GM23248 (cell line): ENCODE measurements at places on chromosomes 2 and 18.

- DNase-seq: no peak
Measured at GRCh38 chr2:26008095-26008494, 25.8 kb upstream of the RAB10 start.

DNA sequence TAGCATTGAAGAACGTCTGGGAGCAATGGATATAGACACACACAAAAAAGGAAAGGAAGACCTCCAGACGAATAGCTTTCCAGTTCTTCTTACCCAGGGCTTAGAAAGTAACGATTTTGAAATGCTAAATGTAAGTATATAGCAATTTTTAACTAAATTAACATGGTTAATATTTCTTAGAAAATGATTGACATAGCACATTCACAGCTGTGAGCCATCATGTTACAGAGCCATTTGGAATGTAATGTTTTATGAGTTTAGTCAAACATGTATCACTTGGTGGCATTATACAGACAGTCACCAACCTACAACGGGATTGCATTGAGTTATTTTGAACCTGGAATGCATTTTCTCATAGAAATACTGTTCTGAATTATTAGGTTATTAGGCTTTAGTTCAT is 35.1 kb downstream of the WDR43 start:
- peak; percentile 16 for DNase-seq

DNA sequence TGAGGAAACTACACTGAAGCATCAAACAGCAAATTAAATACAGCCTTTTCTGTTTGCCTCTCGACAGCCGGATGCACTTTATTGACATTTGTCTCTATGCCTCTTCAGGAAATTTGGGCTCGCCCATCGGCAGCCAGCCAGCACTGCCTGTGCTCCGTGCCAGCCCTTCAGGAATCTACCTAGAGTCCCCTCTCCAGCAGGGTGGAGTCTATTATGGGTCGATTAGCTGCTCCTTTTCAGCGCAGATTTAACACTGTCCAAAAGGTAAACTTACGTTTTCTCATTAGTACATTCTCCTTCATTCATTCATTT is 91.5 kb downstream of the MYCN start:
- no peak for DNase-seq

GRCh38 chr2:43796206-43796605 is 22.4 kb downstream of the DYNC2LI1 start:
- no peak for DNase-seq

DNA sequence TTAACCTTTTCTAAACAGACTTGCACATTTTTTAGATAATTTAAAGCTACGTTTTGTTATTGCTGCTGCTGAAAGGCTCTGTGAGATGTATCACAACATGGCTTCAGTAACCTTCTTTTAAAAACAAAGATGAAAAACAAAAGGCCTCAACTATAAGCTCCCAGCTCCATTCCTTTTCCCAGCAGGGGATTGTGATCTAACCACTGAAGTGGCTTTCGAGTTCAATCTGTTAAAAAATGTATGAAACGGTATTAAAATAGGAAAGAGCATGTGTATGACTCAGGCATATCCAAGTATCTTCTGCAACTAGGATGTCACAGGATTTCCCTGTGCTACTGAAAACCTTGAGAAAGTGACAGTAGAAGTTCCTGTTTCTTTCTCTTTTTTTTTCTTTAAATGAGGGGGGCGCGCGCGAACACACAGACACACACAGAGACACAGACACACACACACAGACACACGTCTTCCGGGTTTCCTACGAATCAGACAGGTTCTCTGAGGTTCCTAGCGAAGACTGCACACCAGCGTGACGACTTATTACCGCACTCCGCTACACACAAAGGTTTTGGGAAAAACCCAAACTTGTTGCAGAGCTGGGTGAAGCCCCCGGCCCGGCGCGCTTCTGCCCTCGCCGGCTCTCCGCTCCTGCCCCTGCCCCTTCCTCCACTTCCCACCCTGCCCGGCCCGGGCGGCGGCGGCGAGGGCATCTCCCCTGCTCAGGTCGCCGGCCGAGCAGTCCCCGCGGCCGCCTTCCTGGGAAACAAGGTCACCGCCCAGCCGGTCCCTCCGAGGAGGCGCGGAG is 86.8 kb downstream of the RBMS1 start:
- peak; percentile 84 for DNase-seq

DNA sequence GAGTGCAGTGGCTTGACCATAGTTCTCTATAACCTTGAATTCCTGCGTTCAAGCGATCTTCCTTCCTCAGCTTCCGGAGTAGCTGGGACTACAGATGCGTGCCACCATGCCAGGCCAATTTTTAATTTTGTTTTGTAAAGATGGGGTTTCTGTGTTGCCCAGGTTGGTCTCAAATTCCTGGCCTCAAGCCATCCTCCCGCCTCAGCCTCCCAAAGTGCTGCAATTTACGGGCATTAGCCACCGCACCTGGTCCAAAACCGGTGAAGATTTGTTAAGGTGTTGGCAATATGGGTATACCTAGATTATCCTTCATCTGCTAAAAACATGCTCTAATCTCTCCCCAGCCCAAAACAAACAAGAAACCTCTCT is 1.3 kb upstream of the EIF2AK3 start:
- DNase-seq: no peak

GRCh38 chr18:48785091-48785614 is 165.6 kb downstream of the SMAD7 start:
- no peak for DNase-seq

- peak; percentile 25 for DNase-seq
Measured at GRCh38 chr18:9961041-9961440, 47.2 kb downstream of the VAPA start.

DNA sequence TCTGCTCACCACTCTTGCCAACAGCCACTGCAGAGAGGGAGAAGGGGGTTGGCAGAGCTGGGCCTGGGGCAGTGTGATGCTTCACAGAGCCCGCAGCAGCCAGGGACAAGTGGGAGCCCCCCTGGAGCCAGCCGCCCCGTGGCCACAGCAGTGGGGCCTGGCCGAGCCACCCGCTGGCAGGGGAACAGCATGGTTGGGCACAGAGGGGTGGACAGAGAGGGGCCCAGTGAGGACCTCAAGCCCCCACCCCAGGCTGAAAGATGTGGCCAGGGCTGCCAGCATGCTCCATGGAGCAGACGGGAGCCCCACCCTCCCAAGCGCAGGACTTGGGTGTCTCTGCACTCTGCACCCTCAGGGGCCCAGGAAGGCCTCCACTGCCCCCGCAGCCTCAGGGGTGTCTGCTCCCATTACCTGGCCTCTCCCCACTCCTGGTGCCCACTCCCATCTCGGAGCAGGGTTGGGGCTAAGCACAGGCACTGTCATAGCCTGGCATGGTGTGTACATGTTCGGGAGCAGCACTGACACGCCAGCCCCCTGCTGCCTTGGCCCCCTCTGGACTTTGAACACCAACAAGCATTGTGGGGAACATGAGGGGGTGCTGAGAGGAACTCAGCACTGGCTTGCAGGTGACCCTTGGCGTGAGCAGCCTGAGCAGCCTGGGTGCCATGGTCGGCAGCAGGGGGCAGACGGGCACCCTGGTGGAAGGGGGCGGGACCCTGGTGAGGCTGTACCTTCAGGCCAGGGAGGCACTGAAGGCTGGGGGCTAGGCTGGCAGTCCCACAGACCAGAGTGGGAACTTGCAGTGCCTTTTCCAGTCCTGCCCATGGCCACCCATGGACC is 279.6 kb upstream of the CYP26B1 start:
- DNase-seq: no peak

DNA sequence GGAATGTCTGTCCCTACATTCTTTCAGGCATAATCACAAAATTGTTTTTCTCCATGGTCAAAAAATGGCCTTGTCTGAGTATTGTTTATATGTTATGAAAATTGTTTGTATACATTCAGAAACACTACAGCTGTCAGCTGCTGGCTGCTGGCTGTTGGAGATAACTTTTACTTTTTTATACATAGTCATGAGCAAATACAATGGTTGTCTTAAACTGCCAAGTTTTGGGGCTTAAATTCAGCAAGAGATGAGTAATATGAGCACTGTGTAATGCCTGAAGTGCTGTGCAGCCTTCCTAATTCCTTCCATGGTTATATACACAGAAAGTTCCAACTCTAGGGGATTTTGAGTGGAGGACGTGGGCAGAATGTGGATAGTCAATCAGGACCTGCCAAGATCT is 168.9 kb upstream of the RMP24 start:
- peak; percentile 23 for DNase-seq

DNA sequence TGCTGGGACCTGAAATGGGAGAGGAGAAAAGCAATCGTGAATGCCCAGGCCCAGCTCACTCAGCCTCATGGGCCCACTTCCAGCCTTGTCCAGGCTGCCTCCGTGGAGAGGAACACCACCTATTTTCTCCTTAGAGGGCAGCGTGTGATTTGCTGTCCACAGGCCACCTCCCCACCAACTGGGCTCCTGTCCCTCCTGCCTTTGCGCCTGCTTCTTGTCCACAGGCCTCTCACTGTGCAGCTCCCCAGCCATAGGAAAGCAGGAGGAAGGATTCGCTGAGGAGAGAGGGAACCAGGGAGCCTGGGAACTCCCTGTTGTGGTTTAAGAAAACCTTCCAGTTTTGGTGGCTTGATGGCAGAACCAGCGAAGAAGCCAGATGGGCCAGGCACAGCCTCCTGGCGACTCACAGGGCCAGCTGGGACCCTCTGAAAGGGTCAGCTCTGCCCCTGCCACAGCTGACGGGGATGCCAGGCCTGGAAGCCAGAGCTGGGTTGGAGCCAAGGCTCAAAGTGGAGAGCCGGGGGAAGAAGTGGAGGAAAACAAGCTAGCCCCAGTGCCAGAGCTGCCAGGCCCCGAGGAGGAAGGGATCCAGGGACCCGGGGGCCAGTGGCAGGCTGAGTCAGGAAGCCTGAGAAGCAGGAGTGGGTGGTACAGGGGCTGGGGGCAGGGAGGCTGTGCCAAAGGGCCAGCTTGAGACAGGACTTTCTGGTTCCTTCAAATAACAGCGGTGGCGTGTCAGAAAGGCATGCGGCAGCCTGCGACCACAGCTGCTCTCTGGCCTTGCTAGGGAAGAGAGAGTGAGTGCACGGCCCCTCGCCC is 9.9 kb downstream of the TMBIM1 start:
- peak; percentile 89 for DNase-seq

DNA sequence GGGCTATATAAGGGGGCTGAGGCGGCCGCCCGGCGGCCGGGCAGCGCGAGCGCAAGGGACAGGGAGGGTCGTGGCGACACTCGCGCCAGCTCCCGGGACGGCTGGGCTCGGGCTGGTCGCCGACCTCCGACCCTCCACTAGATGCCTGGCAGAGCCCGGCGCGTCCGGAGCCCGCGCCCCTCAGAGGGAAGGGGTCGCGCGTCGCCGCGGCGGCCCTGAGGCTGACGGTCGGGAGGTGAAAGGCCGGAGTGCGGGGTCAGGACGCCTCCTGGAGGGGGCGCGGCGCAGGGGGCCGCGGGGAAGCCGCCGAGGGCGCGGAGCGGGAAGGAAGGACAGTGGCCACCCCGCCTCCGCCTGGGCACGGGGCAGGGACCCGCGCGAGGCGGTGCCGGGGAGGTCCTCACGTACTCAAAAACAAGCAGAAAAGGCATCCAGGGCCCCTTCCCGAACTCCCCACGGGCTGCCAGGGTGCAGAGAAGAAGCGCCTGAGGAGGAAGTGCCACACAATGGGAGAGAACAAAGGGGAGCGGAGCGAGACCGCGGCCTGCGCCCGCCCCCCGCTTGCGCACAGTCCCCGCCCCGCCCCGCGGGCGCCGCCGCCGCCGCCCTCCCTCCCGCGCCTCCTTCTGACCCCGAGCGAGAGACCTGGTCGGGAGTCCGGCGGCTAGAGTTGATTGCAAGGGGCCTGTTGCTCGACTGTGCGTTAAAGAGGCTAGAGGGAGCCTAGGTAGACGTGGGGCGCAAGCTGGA is 776 bp upstream of the KLF7 start:
- DNase-seq: peak; percentile 91

- DNase-seq: peak; percentile 80
Measured at GRCh38 chr2:181037922-181038321, 57.5 kb downstream of the UBE2E3 start.

- no peak for DNase-seq
Measured at GRCh38 chr2:150023044-150023443, 435.5 kb upstream of the MMADHC start.

DNA sequence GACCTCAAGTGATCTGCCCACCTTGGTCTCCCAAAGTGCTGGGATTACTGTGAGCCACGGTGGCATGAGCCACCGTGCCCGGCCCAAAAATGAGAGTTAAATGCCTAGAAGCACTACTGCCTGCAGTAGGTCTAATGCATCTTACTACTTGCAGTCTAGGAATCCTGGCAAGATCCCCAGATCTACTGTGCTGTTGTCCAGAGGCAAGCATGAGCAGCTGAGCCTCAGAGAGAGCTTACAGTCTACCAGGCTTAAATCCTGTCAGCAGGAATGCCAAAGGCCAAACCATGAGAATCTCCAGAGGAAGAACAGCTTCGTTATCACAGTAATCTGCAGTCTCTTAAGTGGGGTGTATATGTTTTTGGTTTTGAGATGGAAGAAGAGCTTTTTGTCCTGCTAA is 54.4 kb downstream of the XRCC5 start:
- DNase-seq: no peak

- DNase-seq: no peak
Measured at GRCh38 chr2:10753156-10753555, 31.7 kb downstream of the ATP6V1C2 start.

GRCh38 chr2:230793572-230794359 is 71.0 kb upstream of the ITM2C start:
- DNase-seq: peak; percentile 99

DNA sequence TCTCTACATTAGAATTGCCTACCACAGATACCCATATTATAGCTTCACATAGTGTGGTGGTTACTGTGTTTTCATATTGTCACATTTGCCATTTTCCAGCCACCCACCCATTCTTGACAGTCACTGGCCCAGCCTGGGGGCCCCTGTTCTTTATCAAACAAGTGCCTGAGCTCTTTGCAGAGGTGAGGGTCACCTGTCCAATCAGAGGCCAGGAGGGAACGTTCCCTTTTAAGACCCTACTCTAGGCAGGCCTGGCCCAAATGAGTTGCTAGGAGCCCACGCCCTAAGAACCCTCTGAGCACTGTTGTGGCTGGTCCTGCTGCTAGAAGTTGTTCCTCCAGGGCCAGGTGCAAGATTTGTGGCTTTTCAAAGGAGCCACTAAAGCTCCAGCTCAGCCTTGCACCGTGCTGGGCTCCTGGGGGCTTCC is 5.2 kb downstream of the IL37 start:
- DNase-seq: no peak

GRCh38 chr18:29181151-29181901 is 1004.4 kb upstream of the CDH2 start:
- DNase-seq: peak; percentile 97

- DNase-seq: no peak
Measured at GRCh38 chr18:2222270-2223185, 348.8 kb downstream of the METTL4 start.
